ENCODE measurements at places on chromosomes 7 and 10.

- DNase-seq: no peak
Measured at GRCh38 chr10:110208614-110209453, 1.4 kb downstream of the MXI1 start.

DNA sequence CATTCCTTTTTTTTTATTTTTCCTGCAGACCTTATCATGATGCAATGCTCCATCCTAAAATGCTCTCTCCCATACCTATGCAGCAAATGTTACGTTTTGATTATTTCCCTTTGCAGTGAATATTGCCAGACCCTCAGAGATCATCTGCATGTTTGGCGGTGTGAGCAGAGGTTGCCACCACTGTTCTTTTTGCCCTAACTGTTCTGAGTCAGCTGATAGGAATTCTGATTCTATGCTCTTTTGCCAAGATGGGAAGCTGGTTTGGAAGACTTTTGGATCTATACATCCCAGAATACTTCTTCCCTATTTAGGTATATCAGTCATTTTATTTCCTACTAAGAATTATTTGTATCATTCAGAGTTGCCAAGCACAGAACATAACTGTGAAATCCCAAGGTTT lies 130.5 kb downstream of the KLF6 start:
- no peak for DNase-seq

DNA sequence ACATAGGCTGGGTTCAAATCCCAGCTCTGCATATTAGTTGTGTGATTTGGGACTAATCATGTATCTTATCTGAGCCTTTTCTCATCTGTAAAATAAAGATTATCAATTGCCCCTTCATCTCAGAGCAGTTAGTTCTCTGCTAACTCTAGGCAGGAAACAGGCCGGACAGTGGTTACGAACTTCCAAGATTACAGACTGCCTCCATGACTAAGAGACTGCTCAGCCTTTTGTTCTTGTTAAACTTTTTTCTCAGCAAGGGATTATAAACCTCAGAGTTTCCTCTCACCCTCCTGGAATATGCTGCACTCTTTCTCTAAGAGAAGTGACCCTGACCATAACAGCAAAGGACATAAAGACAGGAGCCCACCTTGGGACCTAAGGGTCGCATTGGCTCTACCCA lies 52.5 kb upstream of the NFKB2 start:
- DNase-seq: no peak

DNA sequence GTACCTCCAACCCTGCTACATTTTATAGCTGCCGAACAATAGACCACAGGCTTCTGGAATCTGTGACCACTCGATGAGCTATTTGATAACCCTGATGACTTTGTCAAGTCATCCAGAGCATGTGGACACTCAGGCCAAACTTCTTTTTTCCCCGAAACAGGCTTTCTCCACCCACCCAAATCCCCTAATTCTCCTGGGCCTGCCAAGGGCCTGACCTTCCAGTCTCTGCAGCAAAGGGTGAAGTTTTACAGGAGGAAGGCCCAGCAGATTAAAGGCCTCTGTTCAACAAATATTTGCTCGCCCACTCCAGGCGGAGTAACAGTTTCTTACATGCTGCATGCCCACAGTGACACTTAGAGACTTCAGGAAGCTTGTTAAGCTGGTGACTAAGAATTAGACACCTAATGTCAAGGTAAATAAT lies 2.0 kb downstream of the JCAD start:
- DNase-seq: no peak

DNA sequence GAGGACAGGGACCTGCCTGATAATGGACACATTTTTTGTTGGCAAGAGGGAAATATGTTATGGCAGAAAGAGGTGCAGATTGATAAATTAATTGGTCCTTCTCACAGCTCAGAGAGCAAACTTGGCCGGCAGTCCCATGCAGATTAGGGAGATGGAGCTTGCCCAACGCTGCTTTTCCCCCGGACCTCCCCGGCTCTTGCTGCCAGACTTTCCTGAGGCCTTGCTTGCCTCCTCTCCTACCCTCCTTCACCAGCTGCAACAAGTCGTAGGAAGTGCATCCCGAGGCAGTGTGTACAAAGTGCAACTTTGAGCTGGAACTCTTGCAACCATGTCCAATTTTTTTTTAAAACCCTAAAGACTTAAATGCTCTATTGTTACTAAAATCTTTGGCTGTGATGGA lies 215.5 kb downstream of the LRMDA start:
- no peak for DNase-seq

GRCh38 chr7:9752033-9752432 lies 1221.6 kb upstream of the PHF14 start:
- no peak for DNase-seq

DNA sequence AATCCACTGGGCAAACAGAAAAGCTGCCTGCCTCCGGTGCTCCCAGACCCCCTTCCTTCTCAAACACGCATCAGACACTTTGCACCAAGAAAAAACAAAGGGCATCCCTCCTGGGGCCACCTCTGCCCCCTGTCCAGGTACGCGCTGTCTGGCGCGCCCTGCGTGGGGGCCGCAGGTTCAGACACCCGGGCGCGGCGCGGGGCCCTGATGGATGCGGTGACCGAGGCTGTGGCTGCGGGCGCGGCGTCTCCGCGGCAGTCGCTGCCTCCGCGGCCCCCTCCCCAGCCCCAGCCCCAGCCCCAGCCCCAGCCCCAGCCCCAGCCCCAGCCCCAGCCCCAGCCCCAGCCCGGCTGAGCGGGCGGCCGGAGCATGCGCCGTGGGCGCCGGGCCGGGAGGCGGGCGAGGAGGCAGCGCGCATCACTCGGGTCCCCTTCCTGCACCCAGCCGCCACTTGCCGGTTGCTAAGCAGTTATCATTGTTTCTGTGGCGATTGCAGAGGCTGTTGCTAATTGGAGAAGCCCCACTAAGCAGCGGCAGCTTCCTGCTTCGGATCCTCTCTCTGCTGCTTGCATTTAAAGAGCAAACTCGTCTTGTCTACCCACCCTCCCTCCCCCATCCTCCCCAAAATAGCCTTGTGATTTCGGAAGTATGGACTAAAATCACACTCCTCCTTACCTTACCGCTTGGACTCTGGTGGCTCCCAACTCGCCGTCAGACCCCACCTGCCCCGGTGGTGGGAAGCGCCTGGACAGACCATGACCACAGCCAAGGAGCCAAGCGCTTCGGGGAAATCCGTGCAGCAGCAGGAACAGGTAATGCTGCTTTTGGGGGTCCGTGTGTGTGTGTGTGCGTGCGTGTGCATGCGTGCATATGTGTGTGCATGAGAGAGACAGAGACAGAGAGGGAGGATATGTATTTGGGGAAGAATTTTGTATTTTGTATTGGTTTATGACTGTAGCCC lies 252.8 kb downstream of the DPP6 start:
- DNase-seq: no peak

- no peak for DNase-seq
Measured at GRCh38 chr7:151437159-151437553, 2.8 kb downstream of the CRYGN start.

DNA sequence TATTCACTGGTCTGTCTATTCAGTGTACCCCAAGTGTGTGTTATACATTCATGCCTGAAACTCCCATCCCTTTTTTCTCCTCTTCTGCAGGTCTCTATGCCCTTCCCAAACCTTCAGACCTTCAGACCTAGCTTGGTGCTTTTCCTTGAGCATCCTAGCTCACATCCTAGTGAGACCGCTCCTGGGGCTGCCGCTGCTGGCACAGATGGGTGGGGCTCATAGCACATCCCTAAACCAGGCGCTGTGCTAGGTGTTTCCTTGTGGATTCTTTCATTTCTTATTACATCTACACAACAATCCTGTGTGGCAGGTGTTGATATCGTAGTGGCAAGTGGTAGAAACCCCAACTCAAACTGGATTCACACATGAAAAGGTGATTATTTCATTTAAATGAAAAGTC lies 43.2 kb downstream of the PRR15 start:
- no peak for DNase-seq

DNA sequence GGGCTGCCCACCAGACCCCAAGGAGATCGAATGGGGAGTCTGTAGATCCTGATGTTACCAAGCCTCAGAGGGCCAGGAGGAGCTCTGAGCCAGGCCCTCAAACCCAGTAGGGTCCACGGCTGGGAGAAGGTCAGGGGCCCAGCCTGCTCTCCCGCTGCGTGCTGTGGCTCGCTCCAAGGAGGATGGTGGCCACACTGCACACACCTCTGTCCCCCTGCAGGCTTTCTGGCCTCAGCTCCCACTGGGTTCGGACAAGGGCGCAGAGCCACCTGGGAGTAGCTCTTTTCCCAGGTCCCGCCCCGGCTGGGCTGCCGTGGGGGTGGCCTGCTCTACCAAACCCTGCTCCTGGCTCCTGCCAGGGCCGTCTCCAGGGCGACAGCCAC lies 175.8 kb downstream of the ZNF248 start:
- no peak for DNase-seq
